Inflammatory macrophage treated with lipopolysaccharide for 1 hour (primary cell): ENCODE measurements at places on chromosomes 7 and 10.

DNA sequence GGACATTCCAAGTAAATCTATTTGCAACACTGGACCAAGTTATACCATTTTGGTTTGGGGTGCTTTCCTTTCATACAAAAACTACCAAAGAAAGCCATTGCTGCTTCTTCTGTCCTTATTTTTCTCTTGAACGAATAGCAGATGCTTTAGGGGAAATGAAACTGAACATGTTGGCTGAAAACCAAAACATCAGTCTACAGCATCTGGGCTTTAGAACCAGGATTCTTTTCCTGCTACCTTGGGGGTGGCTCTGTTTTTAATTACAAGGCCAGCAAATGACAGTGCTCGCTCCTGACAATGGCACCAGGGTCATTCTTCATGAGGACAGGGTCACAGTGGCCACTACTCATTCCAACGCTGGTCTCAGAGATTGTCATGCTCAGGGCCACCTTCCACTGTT is 80.3 kb downstream of the WDR11 start:
- DNase-seq: no peak

DNA sequence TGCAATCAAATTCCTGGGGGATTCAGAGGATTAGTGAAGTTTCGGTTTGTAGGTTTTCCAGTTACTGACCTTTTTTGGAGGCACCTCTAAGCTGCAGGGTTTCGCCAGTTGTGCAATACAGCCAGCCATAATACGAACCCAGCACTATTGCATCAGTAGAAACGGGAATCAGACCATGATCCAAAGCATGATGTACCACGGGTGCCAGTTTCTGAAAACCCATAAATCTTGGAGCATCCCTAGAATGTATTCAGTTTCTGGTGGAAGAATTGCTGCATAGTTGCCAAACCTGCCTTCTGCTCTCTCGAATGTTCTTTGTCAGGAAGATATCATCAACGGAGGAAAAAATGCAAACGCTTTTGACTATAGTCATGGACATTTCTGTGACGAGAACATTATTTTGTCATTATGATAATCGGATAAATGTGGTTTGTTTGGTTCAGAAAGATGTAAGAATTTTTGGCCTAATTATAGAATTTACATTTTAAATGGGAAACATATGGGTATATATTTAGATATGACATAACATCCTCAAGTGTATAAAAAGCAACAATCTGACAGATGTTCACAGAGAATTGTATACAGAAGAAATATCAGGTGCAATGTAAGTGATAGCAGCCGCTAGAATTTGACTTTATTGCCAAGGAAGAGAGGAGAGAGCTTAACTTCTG is 186.2 kb upstream of the PRKCQ start:
- no peak for DNase-seq

DNA sequence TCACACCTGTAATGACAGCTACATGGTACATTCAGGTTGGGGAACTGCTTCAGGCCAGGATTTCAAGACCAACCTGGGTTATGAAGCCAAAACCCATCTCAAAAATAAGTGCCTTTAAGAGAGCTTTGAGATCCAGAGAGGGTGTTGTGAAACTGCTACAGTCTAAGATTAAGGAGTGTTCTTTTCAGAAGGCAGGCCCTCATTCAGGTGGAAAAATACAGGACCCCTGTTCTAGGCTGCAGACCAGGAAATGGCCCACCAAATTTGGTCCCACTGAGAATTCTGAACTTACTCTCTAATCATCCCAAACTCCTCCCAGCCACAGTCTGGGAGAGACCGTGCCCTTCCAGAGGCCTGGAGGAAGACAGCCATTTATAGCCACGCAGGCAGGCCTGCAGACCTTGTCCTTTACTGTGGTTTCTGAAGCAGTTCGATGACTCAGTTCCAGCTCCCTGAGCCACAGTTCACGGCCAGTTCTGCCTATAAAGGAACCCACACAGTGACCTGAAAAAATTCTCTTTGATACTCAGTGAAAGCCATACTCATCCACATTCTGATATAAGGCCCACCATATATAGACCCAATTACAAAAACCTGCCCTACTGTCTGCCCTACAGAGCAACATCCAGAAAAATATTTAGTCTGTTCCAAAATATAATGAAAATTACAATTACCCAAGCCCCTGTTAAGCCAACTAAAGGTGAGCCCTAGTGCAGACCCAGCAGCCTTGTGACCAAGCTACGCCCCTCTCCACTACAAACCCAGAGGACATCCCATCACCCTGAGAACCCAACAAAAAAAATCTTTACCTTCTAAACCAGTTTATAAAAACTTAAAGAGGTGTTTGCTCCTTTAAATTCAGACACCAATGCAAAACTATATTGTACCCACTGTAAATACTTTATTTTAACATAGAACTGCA is 21.2 kb downstream of the ZNF680 start:
- no peak for DNase-seq

- no peak for DNase-seq
Observed at GRCh38 chr7:67589183-67589582, 592.5 kb downstream of the TYW1 start.

DNA sequence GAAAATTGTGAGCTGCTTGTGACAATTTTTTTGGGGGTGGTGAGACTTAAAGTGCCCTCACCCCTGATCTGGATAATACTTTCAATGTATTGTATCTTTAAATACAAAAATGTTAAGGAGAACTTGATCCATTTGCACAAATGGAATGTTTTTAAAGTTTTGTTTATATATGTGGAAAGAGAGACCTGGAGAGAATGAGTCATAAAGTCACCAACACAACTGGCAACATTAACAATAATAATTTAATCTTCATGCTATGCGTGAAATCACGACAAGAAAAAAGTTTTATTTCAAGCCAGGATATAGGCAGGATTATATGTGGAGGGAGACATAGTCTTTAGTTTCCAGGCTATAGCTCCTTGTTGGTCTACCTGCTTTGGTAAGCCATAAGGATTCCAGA is 537.5 kb downstream of the GPAM start:
- DNase-seq: no peak

- DNase-seq: no peak
Observed at GRCh38 chr10:102712089-102712488, 2.1 kb downstream of the ARL3 start.

DNA sequence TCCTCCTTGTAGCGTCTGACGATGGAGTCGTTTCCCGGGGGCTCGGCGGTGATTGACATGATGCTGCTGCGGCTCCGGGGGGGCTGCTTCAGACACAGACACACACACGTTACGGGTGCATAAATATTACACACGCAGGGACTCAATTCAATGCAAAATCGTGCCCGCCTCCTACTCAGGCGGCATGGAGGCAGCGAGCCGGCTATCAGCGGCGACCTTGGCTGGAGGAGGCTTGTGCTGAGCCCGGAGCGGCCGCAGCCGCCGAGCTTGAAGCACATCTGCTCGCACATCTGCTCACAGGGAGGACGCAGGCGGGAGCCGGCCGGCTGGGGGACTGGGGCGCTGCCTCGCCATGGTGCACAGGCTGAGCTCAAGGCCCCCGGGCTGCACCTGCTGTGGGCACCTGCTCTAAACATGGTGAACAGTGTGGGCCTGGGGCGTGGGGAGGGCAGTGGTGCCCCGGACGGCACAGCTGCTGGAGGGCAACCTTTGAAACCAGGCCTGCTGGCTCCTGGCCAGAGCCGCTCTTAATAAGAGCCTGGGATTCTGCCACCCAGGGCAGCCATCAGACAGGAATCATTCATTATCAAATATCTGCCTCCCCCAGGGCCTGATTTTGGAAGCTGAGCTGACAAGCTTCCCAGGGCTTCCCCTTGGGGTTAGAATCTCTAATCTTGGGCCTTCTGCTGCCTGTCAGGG is 84.7 kb upstream of the GNA12 start:
- no peak for DNase-seq

GRCh38 chr7:130371046-130371445 is 9.2 kb upstream of the CPA1 start:
- no peak for DNase-seq

GRCh38 chr10:88232029-88232895 is 350.9 kb downstream of the RNLS start:
- DNase-seq: no peak

- no peak for DNase-seq
Observed at GRCh38 chr7:143390104-143390772, 9.1 kb downstream of the ZYX start.

- no peak for DNase-seq
Observed at GRCh38 chr10:62308101-62308500, 39.5 kb upstream of the RTKN2 start.

DNA sequence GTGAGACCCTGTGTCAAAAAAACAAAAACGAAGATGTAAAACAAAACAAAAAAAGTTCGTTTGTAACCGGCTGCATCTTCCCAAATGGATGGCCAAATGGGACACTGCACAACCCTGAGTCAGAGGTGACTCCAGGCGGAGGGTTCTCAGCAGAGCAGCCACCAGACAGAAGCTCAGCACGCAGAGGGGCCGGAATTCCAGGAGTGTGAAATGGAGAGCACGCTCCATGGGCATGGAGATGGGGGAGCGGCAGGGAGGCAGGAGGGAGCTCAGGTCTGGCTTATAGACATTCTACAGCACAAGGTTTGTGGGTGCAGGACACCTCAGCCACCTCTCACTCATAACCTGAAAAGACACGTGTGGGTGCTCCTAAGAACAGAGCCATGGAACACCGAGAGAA is 227.0 kb downstream of the MAD1L1 start:
- DNase-seq: no peak

DNA sequence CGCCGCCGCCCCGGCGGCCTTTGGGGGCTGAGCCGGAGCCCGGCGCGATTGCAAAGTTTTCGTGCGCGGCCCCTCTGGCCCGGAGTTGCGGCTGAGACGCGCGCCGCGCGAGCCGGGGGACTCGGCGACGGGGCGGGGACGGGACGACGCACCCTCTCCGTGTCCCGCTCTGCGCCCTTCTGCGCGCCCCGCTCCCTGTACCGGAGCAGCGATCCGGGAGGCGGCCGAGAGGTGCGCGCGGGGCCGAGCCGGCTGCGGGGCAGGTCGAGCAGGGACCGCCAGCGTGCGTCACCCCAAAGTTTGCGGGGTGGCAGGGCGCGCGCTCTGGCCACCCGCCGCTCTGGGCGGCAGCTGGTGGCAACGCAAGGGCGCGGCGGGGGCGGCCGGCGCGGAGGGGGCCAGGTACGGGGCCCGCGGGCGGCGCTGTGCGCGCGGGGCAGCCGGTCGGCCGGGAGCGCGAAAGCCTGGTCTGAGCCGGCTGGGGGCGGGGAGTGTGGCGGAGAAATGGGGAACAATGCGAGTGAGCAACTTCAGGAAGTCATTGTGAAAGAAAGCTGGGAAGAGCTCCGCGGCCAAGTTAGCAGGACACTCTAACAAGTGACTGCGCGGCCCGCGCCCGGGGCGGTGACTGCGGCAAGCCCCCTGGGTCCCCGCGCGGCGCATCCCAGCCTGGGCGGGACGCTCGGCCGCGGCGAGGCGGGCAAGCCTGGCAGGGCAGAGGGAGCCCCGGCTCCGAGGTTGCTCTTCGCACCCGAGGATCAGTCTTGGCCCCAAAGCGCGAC is at the start of gene IKZF1:
Gene IKZF1, plus strand, starts transcription at position 588 of the 782 bp plus-strand sequence. CDS start 14,346 bp downstream, outside the sequence.
- DNase-seq: peak; percentile 93

DNA sequence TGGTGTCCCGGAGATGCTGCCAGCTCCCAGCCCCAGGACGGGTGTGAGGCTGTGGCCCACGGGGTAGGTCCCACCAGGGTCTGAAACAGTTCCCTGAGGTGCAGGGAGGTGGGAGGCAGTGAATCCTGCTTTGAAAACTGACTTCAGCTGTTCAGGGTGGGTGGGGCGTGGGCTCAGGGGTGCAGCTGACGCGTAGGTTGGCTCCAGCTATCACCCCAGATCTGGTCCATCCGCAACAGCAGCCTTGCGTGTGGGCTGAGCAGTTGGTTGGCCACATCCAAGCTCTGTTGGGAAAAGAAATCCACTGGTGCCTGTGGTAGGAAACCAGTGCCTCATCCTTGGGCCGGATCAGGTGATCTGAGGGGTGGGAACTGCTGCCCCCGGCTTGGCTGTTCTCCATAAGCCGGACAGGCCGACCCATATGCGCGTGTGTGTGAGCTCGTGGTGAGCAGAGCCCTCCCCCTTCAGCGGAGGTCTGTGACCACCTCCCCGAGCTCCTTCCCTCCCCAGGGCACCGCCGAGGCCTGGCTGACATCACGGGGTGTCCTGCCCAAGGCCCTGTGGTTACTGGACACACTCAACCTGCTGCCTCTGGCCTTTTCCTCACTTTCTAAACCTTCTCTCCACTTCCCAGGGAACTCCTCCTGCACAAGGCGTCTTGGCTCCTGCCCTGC is 15.4 kb upstream of the FAM20C start:
- DNase-seq: no peak

GRCh38 chr10:29415876-29416275 is 127.0 kb downstream of the LYZL1 start:
- DNase-seq: no peak

- no peak for DNase-seq
Observed at GRCh38 chr7:31002256-31002655, 38.5 kb downstream of the GHRHR start.

DNA sequence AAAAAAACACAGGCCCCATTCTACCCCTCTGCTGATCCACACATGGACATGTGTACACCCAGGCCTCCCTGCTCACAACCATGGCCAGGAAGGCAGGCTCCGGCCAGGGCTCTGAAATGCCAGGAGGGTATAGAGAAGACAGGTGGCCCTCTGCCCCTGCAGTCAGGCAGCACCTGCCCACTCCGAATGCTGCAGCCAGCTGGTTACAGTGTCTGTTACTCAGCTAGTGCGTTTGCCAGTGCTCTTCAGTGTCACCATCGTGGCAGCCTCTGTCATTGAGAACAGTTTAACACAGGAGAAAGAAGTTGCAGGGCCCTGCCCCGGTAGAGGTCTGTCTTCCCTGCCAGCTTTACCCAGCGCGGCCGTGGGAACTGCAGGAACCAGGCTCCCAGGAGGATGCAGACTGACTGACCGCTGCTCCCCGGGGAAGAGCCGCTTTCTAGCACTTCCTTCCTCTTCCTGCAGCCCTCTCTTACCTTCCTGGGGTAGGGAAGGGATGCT is 128.8 kb upstream of the FAM20C start:
- DNase-seq: no peak

DNA sequence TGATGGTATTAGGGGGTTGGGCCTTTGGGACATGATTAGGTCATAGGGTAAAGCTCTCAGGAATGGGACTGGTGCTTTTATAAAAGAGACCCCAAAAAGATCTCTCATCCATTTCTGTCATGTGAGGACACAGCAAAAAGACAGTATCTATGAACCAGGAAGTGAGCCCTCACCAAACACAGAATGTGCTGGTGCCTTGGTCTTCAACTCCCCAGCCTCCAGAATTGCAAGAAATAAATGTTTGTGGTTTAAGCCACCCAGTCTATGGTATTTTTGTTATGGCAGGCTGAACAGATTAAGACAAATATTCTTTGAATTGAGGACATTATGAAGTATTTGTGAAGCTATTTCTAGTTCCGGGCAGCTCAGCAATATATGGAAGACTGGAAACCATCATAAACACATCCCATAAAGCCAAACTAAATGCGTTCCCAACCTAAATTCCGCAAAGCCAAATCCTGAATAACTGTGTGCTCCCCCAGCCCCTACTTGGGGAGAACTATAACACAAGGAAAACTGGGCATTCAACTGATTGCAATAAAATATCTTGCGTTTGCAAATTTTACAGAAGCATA is 153.7 kb downstream of the GALNT17 start:
- no peak for DNase-seq

DNA sequence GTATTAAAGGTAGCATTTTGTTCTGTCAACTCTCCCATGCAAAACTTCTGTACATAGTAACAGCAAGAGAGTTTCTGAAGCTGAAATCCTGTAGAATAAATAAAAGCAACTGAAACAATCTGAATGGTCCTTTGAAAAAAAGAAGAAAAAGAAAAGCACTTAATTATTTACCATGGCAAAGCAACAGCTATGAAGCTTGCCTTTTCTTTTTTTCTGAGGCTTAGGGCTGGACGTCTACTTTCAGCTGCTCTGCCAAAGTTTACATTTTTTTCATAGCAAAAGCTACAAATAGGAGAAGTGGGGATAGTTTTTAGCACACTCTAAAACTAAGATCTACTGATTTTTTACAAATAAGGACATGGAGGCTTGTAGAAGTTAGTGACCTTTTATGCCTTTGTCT is 31.3 kb upstream of the CD36 start:
- DNase-seq: no peak
